Stimulated activated CD8-positive, alpha-beta memory T cell treated with anti-CD3 and anti-CD28 coated beads, Interleukin-2, amount 100 ng/mL, for 48 hours (primary cell): ENCODE measurements at places on chromosomes 12 and 14.

GRCh38 chr12:81930037-81930436, 170.9 kb upstream of the PPFIA2 start:
- no peak for DNase-seq

- DNase-seq = no peak
Observed at GRCh38 chr12:100827901-100828520, 33.4 kb downstream of the ANO4 start.

DNA sequence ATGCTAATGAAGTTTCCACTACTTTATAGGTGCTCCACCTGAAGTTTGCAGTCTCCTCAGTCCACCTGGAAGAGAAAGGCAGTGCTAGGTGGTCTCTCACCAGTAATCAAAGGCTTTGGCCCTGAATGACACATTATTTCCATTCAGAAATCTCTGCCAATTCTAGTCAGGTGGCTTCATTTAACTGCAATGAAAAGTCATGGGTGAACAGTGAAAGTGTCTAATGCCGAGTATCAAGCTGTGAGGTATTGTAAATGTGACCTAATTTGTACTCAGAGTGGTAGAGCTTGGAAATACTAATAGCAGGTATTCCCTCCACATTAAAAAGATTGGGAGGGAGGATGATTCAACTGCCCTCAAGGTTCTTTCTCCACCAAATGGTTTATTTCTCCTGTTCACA, 220.9 kb upstream of the LRFN5 start:
- no peak for DNase-seq

DNA sequence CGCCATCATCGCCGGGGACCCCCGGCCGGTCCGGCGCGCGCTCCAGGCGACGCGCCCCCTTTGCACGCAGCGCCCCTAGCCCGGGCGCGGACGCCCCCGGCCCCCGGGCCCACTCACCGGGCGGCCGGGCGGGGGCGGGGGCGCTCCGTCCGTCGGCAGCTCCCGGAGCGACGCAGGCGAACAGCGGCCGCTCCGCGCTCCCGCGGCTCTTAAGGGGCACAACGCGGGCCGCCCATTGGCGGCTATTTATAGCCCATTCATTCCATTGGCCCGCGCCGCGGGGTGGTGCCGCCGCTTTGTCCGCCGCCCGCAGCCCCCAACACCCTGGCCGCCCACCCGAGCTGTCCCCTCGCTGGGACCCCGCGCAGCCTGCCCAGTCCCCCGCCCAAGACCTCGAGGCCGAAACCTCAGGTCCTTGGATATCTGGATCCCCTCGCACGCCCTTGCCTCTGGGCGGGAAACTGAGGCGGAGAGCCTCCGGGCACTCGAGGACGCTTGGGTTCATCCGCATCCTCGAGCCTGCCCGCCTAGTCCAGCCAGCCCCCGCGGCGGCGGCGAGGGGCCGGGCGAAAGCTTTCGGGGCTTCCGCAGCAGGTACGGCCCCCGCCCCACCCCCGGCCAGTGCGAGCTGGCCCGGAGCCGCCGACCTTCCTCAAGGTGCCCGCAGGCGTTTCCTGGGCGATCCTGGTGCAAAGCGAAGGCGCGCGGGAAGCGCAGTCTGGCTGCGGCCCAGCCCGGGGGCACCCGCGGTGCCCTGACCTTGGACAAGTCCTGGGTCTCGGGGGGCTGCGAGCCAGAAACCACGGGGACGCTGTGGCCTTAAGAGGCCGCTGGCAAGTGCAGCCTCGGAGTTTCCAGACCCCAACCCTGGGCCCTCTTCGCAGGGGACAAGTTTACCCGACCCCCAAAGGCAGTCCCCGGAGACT, at the start of gene CKB:
CKB (minus strand) TSS at position 182 of the 926 bp plus-strand sequence. CDS start 337 bp downstream, outside the sequence.
- DNase-seq = no peak

DNA sequence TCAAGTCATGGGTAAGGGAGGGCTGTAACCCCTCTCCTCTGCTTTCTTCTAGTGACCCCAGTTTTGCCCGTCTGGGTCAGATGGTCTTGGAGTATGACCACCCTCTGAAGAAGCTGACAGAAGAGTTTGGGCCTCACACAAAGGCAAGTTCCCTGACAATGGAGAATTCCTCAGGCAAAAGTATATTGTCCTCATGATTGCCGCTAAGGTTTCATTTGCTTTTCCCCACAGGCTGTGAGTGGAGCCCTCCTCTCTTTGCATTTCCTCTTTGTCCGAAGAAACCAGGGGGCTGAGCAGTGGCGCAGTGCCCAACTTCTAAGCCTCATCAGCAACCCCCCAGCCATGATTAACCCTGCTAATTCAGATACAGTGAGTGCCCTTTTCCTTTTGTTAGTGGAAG, 12.1 kb downstream of the NCKAP1L start:
- DNase-seq = no peak
